ENCODE measurements at places on chromosomes 13 and 19.

- DNase-seq = no peak
These were observed 351.7 kb downstream of the SPRY2 start for GRCh38 chr13:79989217-79989661.

DNA sequence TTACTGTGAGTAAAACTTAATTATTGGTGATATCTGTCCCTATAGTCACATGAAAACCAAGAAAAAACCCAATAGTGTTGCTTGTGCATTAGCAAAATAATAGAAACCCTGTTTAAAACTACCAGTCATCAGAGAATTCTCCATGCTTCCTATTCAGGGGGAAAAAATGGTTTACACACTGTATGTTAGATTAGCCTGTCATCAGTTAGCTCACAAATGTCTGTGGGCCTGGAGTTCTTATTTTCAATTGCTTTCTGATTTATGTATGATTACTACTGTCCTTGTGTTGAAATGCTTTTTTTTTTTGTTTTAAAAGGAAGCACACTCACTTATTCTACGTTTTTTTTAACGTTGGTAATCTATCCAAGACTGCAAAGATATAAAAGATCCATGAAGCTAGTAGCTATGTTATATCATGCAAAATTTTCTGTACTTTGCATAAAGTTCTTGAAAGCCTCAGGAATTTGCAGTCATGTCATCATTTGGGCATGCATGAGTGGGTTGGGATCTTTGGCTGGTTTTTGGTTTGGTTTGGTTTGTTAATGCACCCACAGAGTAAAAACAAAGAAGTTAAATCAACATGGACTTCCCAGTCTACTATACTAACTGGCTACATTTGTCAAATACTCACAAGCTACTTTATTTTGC is 25.9 kb downstream of the RXFP2 start:
- DNase-seq = no peak

GRCh38 chr13:45434556-45435371 is 16.6 kb upstream of the SLC25A30 start:
- no peak for DNase-seq

DNA sequence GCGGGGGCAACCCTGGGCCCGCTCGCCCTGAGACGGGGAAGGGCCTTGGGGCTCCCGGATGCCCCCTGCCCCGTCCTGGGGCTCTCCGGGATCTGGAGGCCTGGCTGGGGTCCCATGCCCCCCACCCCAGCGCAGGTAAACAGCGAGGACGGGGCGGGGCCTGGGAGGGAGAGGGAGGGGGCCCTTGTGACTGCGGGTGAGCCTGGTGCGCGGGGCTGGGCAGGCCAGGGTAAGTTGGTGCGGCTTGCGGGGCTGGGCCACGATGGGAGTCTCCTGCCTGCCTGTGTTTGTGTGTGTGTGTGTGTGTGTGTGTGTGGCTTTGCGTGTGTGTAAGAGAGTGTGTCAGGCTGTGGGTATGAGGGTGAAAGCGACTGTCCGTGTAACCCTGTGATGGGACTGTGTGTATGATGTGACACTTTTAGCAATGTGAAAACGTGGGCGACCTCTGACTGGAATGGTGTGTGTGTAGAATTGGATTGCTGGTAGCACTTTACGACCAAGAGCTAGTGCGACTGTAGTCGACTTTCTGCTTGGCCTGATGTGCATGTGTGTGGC is 426 bp downstream of the KLC3 start:
- DNase-seq = no peak

GRCh38 chr19:28468701-28469459 is 744.1 kb downstream of the UQCRFS1 start:
- no peak for DNase-seq

DNA sequence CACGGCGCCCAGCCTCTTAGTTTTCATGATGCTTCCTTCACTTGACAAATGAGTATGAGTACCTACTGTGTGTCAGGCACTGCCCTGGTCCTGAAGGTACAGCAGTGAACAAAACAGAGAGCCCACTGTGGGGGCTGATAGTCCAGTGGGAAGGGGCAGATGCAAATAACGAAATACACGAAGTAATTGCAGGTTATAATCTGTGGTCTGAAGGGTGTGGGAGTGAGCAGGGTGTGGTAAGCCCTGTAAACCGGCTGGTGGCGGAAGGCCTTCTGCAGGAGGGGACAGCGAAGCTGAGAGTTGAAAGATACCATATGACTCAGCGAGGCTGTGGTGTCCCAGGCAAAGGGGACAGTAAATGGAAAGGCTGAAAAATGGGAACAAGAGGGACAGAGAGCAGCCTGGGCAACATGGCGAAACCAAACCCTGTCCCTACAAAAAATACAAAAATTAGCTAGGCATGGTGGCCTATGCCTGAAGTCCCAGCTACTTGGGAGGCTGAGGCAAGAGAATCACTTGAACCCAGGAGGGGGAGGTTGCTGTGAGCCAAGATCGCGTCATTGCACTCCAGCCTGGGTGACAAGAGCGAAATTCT is 60.5 kb downstream of the MAP4K1 start:
- DNase-seq = peak; percentile 39

DNA sequence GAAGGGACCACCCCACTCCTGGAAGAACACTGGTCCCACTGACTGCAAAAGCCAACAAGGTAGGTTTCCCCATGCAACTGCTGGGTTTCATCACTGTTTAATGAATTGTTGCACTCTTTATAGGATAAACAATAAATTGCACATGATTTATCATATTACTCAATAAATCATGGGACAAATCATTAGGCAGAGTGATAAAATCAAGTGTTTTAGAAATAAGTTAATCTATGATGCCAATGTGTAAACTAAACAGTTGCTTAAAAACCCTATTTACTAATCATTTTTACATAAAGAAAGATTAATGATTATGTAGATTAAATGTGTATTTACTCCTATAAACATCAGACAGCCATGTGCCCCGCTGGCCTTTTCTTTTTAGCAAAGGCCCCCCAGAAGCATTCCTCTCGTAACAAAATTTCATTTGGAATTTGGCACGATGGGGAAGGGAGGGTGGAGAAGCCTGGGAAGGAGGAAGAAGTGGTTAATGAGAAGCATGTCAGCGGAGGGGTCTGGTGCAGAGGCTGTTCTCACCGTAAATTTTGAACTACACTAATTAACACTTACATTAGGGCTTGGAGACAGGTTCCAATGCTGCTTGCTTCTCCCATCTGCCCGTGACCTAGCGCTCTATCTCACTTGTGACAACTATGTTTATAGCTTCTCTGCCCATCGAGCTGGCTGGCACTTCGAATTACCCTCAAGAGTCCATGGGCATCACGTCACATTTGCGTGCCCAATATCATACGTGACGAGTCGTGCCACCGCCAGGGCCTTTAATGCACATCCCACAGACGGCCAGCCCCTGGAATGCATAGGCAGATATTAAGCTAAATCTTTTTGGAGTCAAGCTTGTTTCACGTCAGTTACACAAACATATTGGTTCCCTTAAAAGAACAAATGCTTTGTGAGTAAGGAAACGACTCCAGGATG is 357.7 kb upstream of the TSHZ3 start:
- no peak for DNase-seq

- no peak for DNase-seq
These were observed 1379.8 kb upstream of the ATXN8OS start for GRCh38 chr13:68727798-68728197.

- DNase-seq = no peak
These were observed 740 bp upstream of the BEST2 start for GRCh38 chr19:12750851-12751250.

GRCh38 chr13:49374585-49375290 is 69.1 kb downstream of the CAB39L start:
- no peak for DNase-seq

DNA sequence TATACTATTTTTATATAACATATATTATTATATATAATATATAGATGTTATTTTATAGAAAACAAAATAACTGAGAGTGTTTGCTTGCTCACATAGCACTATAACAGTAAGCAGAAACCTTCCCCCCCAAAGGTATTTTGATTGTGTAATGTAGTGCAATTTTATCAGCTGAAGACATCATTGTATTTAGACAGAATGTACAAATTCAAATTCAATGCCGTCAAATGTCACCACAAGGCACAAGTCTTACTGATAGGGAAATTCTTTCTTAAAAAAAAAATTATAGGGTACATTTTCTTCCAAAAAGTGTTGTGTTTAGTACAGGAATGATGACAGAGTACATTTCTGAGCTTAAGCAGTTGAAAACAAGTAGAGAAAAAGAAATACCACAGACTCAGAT is 1147.1 kb upstream of the SPRY2 start:
- no peak for DNase-seq

DNA sequence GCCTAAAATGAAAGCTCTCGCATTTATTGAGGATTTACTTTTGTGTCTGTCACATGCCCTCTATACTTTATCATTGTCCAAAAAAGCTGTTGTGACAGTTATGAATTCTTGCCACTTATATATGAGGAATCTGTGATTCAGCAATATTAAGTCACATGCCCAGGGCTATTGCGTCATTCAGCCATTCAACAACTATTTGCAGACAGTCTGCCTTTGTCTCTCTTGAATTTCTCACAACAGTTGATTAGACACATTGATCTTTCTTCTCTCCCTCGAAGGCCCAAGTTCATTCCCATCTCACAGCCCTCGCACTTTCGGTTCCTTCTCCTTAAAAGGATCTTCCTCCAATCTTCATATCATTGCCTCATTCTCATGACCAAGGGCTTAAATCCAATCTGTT is 342.6 kb downstream of the MZT1 start:
- no peak for DNase-seq

DNA sequence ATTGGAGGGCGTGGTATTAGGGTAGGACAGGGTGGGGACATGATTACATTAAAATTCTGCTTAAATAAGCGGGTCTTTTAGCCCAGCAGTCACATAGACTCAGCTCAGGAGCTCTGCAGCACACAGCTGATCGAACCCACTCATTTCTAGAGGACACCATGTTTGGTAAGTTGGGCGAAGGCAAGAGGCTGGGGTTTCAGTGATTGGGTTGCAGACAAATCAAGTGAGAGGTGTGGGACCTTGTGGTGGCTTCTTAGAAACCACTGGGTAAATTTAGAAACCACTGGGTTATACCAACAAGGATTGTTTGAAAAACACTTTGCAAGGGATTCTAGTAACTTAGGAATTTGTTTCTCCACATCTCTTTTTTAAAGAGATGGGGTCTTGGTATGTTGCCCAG is at the start of gene LEUTX:
Gene LEUTX (plus strand): TSS at position 92 of the 400 bp plus-strand sequence. CDS start 67 bp downstream, at position 159.
- DNase-seq = peak; percentile 20

DNA sequence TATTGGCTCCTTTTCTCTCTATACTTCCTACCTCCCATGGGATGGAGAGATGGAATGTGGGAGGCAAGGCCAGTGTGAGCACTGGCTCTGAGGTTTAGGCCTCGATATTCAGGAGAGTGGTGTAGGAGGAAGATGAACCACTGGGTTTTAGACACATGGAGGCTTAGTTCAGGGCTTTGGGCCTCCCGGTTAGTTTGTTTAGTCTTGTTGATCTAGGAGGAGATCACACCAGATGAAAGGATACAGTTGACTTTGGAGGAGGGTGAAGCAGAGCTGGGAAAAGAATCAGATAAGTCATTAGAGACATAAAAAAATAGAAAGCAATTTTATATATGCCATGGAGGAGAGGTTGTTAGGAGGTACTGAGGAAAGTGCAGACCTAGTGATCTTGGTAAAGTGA is 30.9 kb downstream of the RNASEH2B start:
- no peak for DNase-seq

GRCh38 chr19:52248241-52248640 is 21.1 kb upstream of the ZNF766 start:
- no peak for DNase-seq

- no peak for DNase-seq
These were observed 1.5 kb downstream of the N4BP2L1 start for GRCh38 chr13:32426191-32426989.

DNA sequence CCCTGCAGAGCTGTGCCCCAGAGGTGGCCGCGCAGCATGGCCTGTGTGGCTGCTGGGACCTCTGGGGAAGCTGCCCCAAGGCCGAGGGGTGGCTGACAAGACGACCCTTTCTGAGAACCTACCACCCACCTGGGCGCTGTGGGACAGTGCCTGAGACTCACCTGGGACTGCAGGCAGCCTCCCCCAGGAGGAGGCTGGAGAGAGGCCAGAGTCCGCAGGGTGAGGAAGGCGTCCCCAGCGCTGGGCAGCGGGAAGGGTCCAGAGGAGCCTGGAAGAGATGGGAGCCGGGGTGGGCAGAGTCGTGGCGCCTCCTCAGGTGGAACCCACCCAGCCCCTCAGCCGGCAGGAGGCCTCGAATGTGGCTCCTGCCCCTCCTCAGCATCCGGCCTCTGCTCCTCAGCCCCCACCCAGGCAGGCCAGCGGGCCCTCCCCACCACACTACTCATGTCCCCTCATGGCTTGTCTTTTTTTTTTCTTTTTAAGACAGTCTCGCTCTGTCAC is 25.3 kb downstream of the CILP2 start:
- DNase-seq = no peak

DNA sequence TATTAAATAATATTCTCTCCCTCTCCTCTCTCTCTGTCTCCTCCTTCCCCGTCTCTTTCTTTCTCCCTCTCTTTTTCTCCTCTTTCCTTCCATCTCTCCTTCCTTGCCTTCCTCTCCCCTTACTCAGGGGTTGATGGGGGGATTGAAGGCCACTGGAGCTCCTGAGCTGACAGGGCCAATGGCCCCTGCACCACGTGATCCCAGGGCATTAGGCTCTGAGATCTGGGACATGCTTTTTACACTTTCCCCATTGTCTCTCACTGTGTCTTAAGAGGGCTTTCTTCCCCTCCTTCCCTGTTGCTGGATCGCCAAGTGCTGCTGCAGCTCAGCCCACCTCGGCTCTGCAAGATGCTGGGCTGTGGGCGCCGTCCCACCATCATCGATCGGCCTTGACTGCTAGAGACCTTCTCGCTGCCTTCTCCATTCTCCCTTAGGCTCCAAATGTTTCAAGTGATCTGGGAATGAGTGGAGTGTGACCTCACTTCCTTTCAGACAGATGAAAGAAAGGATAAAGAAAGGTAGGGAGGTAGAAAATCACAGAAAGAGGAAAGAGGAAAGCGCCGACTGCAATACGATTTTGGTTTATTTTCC is 42.2 kb downstream of the COL4A1 start:
- no peak for DNase-seq

DNA sequence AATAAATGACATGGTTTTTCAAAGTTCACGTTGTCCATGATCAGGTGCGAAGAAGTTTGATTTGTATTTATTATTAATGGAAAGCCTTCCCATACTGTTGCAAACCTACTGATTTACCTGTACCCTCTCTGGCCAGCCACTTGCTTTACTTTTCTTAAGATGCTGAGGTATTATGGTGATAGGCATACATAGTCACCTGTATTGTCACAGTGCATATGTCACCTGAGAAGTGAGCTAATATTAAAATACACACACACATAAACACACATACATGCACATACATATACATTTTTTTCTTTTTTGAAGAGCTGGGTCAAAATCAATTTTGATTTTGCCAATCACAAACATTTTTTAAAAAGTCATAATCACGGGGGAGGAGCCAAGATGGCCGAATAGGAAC is 72.1 kb downstream of the RNASEH2B start:
- no peak for DNase-seq
